ENCODE measurements at places on chromosomes 4 and X.
A peak's percentile ranks its signal among the peaks of the same experiment; 100 is the strongest.

DNA sequence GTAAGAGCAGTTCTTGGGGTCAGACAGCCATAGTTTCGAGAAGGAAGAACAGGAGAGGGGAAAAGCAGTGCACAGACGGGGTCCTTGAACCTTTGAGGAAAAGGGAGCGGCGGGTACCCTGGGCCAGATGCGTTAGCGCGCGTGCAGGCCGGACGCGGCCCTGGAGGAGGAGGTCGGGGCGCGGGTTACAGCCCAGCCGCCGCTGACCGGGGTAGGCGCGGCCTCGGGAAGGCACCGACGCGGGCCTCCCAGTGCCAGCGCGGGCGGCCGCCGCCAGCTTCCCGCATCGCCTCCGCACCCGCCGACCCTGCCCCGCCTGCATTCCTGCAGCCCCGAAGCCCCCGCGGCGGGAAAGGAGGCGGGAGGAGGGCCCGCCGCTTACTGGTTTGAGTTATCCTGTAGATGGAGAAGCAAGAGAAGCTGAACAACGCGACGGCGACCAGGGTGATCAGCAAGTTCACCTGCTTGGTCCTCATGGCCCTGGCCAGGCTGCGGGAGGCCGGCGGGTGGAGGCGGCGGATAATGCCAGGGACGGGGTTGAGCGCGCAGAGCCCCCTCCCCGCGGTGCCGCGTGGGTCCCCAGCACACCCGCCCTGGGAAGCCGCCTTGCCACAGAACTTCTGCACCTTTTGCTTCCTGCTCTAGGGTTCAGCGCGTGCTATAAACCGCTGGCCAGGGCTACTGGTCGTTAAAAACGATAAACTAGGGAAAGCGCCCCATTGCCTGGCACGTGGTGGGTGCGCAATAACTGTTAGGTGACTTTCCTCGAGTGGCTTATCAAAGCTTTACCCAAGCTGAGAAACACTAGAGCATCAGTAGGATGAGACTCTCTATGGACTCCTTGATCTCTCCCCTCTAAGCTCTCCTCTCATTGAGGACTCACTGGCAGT is at the start of gene MGAT4D:
MGAT4D (minus strand) TSS at position 547 of the 890 bp plus-strand sequence; CDS start at position 476, 71 bp downstream.
- DNase-seq: no peak

GRCh38 chr4:62461961-62462360 is 1261.8 kb downstream of the ADGRL3 start:
- no peak for DNase-seq

DNA sequence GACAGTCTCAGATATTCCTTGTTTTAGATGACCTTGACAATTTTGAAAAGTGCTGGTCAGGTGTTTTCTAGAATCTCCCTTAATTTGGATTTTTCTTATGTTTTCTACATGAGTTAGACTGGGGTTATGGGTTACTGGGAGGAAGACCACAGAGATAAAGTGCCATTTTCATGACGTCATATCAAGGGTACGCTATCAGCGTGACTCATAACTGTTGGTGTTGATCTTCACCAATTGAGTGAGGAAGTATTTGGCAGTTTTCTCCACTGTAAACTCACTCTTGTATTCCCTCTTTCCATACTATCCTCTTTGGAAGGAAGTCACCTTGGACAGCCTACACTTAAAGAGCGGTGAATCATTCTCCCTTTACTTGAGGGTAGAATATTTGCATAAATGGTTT is 56.9 kb downstream of the MAGEC1 start:
- no peak for DNase-seq

GRCh38 chrX:45903781-45904201 is 641.4 kb downstream of the ZNF674 start:
- DNase-seq: no peak

GRCh38 chrX:18899796-18900380 is 84.0 kb downstream of the PHKA2 start:
- DNase-seq: no peak

DNA sequence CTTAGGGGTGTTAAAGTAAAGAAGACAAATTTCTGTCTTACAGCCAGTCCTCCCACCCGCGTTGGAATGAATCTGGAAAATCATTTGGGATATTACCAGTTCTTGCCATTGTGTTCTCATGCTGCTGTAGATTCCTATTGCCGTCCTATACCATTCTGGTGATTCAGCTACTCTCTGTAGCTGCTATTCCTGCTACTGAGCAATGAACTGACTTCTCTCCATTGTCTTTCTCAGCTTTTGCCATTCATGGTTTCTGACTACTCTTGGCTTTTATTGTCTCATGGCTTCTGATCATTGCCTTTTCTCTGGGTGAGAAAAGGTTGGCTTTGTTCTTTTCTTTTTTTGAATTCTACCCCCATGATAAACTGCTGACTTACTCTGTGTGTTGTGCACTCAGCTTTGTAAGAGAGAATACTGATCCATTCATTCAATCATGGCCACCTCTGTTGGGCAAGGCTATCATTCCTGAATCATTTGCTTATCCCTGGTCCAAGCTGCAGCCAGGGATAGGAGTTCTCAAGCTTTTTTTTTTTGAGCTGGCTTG is 27.7 kb upstream of the METAP1 start:
- no peak for DNase-seq

- peak; percentile 9 for DNase-seq
These were observed 3.5 kb downstream of the AP1AR start for GRCh38 chr4:112234952-112235609.

All from substantia nigra (tissue), 51 donors.